ENCODE measurements at places on chromosomes 16 and 17.

- DNase-seq: peak; percentile 58
Observed at GRCh38 chr16:3092501-3092941, 6.6 kb downstream of the ZSCAN10 start.

DNA sequence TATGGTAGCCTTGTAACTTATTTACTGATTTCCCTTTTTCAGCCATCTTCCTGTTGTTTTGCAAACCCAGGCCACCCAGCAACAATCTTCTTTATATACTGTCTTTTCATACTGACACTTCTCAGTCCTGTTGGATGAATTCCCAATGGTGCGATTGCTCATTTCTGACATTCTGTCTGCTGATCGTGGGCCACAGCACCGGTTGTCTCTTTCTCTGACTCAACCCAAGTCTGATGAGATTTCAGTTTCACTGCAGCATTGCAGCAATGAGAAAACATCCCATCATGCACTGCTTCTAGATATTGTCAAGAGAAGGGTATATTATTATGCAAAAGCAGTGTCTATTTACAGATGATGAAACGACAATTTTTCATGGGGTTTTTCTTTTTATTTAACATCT lies 349.2 kb upstream of the HSBP1 start:
- no peak for DNase-seq

DNA sequence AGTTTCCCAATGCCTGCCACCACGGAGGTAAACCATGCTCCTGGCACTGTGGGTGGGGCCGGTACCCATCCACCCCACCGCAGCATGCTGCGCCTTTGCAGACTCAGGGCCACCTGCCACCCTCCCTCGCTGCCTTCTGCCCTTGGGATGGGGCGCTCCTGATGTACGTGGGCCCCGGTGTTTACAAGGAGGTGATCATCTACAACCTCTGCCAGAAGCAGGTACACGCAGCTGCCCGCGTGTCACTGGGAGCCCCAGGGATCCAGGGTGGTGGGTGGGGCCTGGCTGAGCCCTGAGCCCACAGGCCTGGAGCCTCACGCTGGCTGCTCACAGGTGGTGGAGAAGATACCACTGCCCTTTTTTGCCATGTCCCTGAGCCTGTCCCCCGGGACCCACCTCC lies 1.4 kb upstream of the RHOT2 start:
- no peak for DNase-seq

GRCh38 chr16:13168091-13168572 lies 266.7 kb downstream of the SHISA9 start:
- DNase-seq: peak; percentile 51
